HCEC 1CT (cell line): ENCODE measurements at places on chromosomes 1 and 21.

GRCh38 chr21:34110594-34111202 is 37.3 kb downstream of the MRPS6 start:
- no peak for DNase-seq

GRCh38 chr21:42587036-42587435 is 66.4 kb upstream of the PDE9A start:
- no peak for DNase-seq

- DNase-seq, result no peak
These were observed 40.3 kb downstream of the SLC19A1 start for GRCh38 chr21:45502006-45502345.

DNA sequence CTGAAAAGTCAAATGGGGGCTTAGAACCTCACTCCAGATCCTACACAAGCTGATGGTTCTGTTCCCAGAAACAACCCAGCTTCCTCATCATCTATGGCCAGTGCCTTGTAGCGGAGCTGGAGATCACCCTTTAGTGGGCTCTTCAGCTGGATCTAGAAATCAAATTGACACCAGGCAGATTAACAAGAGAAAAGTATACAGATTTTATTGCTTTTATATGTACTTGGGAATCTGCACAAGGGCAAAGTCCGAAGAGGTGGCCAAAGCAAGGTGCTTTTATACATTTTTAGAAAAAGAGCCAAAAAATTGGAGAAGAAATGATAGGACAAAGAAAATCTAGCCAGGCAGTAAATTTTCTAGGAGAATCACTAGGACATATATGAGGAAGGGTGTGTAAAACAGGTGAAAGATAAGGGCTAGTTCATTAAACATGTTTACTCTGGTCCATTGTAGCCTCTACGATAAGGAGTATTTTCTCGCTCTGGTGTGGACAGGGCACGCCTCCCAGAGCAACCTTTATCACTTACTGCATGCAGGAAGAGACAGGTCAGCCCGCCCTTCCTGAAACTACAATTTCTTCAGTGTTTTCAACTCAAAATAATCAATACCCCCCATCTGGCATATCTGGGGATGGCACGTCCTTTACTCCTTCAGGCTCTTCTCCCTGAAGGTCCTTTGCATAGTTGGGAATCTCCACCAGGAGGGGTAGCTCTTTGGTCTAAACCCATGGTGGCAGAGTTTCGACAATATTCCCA is 14.0 kb upstream of the LGALS8 start:
- DNase-seq, result no peak

GRCh38 chr1:214747050-214747635 is 144.1 kb downstream of the CENPF start:
- no peak for DNase-seq

DNA sequence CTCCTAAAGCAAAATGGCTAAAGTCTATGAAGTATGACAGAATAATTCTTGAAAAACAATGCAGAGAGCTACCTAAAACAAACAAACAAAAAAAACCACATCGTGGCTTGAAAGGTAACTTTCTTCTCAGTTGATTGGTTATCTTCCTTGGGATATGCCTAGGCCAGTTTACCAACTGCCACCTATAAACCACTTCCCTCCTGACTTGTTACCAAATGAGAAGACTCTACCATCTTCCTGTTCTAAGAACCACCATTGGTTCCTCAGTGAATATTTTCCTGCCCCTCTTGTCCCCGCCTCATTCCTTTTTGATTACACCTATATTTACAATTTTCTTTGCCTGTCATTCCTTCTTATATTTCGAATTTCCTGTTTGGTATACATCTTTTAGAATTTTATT is 336.6 kb downstream of the SIPA1L2 start:
- no peak for DNase-seq

DNA sequence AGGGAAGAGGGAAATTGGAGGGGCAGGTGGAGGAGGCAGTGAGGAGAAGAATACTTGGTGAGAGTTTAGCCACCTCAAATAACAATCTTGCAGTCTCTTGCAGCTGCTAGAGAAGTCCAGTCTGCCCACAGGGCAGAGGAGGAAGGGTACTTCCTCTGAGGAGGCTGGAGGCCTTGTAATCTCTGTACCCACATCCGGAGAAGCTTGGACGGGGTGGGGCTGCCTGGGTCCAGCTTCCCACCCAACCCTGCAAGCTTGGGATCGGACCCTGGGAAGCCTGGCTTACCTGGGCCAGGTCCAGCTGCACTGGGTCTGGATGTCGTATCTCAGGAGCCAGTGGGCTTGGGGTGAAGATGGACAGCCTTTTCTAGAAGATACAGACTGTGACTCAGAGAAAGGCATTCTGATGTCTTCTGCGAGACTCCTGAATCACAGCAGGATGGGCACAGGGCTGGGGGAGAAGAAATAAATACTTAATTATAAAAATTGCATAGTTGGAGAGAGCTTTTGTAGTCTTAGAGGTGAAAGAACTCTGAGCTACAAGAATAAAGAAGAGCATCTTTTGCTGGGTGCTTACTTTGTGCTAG is 111.8 kb upstream of the JUN start:
- DNase-seq, result no peak

DNA sequence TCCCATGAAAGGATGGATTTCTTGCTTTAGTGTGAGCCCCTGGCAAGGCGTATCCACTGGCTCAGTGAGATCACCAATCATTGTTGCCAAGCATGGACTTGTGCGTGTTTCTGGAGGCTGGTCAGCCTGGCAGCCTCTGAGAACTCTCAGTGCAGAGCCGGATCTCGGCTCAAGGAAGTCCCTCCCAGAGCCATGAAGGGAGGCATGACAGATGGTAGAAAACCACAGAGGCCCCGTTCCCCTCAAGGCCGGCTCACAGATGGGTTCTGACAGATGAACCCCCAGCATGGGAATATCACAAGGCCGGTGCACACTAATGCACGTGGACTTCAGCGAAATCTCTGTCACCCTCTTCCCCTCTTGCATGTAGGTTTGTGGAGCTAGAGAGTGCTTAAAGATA is 290.5 kb downstream of the AJAP1 start:
- no peak for DNase-seq

DNA sequence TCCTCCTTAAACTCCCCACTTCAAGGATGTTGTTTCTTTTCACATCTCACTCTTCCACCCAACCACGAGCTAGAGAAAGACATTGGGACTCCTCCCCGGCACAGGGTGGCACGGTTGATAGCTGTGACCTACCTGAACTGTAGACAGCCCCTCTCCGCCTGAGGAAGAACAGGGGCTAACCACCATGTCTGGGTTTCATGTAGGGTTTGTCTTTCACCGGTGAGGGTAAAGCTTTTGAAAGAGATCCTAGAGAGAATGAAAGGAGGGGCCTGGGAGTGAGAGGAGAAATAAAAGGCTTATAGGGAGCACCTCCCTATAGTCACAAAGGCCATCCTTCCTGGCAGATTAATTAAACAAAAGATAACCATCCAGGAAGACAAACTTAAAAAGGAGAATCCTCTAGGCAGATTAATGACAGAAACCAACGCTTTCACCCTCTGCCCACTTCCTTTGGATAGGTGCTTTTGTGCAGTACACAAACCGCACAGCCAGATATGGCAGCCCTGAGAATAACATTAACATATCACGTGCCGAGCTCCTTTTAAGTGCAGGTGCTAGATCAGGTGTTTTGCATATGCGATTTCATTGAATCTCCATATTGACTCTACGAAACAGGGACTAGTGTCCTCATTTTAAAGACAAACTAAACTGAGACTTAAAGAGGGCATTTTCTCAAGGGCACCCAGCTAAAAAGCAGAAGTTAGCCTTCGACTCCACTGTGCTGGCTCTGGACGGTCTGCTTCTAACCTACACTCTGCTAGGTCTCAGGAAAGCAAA is 178.1 kb upstream of the RUNX1 start:
- no peak for DNase-seq

DNA sequence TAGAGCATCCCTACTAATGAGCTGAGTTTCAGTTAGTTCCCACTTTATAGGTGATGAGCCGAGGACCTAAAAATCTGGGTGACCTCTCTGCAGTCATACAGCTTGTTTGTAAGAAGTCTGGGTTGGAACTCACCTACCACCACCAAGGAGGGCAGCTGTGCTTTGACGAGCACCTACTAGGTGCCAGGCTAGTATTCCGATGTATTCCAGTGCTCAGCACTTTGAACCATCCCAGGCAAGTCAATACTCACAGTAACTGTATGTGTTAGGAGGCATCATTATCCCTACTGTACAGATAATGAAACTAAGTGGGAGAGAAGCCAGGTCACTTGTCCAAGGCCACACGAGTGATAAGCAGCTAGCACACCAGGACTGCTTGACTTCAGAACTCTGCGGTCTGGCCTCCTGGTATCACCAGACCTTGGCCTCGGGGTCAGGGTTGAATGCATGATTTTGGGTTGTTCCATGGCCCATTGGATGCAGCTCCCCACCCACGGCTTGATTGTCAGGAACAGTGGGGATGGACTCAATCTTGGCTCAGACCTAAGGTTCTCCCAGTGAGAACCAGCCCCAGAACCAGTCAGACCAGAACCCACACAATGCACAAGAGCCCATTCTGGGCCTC is 20.7 kb downstream of the ECE1 start:
- no peak for DNase-seq

DNA sequence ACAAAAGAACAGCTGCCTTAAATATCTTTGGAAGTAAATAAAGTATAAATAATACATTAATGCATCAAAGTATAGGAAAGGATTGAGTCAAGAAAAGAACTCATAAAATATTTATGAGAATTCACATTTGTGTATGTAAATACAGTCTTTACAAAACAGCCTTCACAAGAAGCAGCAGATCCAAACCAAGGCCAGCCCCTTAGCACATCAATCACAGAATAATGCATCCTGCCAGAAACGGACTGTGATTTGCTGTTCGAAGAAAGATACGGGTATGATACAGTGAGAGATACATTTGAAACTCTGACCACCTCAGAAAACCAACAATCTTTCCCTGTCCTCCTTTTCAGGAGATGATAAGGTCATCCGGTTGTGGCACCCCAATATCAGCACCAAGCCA is 70.9 kb downstream of the WDR64 start:
- no peak for DNase-seq

DNA sequence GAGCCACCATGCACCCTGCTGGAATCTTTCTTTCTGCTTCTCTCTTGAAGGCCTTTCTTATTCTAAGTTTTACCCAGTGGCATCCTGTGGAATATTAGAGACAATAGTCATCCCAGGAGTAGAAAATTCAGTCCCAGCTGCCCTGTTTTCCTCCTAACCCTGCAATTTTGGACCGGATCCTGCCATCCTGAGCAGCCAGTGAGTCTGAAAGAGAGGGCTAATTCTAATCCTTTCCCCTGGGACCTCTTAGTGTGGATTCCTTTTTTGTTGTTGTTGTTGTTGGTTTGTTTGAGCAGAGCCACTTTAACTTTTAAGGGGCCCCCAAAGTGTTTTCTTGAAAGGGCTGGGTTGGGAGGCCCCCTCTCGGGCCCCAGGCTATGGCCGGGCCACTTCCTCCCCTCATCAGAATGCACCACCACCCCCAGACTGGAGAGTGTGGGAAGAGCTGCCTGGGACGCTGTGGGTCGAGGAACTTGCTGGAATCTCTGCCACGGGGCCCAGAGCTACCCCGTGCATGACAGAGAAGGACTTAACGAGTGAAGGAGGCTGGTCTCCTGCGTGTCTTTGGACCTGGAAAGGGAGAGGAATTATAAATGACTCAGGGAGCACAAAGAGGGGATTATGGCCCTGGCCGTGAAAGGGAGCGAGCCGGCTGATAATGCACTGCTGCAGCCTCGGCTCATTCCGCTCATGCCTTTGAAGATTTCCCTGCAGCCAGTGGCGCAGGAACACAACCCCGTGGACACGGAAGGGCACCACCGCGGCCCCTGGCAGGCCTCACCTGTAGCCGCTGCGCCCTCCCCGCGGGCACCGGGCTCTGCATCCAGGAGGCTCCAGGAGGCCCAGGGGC is 81.0 kb upstream of the AKT3 start:
- no peak for DNase-seq

DNA sequence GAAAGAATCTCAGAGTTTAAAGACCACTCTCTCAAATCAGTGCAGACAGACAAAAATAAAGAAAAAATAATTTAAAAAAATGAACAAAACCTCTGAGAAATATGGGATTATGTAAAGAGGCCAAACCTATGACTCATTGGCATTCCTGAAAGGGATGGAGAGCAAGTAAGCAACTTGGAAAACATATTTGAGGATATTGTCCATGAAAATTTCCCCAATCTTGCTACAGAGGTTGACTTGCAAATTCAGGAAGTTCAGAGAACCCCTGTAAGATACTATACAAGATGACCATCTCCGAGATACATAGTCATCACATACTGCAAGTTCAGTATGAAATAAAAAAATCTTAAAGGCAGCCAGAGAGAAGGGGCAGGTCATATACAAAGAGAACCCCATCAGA is 43.7 kb upstream of the IVNS1ABP start:
- peak; percentile 42 for DNase-seq

DNA sequence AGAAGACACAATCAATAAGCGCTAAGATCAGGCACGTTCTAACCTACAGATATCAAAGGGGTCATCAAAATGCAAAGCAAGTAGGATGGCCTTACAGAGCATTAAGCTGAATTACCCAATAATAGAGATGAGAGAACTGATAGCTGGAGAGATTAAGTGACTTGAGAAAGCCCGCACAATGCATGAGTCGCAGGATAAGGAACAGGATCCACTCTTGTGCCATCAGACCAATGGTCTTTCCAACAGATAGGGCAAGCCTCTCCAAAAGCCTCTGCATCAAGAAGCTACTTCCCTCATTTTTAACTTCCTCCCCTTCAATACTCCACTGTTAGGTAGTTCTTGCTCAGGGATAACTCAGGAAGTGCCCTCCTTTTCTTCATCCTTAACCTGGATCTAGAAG is 2.6 kb downstream of the CHML start:
- peak; percentile 22 for DNase-seq

DNA sequence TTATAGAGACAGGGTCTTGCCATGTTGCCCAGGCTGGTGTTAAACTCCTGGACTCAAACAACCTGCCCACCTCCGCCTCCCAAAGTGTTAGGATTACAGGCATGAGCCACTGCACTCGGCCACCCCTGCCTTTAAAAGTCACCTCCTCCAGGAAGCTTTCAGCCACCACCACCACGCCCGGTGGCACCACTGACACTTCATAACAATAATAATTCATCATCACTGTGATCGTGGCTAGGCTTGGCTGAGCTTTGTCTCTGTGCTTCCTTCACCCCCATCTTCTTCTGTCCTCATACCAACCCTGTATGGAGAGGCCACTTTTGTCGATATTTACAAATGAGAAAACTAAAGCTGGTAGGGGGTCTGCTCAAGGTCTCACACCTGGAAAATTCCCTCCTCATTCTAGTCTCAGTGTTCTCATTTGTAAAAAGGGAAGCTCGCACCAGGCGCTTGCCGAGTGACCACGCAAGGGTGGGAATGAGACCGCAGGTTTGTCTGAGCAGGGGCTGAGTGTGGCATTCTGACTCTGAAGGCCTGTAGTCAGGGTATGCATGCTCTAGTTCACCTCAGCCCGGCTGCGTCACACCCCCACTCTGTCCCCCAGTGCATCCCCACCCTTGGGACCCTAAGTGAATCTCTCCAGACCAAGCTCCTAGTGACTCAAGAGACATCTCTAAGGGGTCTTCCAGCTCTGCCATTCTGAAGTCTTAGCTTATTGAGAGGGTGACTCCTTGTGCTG is 12.9 kb upstream of the EPHA2 start:
- no peak for DNase-seq
